ENCODE measurements at places on chromosomes 13 and 19.

GRCh38 chr19:7063339-7063738 is 4.9 kb upstream of the MBD3L3 start:
- DNase-seq = no peak

DNA sequence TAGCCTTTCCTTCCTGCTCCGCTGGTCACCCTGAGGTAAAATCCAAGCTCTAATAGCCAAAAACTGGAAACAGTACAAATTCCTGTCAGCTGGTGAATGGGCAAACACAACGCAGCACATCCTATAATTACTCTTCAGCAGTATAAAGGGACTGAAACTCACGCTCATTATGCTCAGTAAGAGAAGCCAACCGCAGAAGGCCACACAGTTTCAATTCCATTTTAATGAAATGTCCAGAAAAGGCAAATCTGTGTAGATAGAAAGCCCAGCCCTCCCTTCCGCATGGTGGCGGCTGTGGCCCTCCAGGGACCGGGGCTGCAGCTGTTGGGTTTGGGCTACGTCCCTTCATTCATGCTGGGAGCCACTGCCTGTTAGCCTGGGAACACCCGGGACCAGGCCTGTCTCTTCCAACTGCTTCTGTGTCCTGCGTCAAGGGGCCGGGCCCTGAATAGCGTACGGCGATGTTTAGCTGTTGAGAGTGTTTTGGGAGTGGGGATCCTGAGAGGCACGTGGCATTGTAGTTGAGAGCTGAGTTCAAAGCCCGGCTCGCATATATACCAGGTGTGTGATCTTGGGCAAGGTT is 23.5 kb downstream of the NKPD1 start:
- peak; percentile 47 for DNase-seq

- DNase-seq = no peak
Observed at GRCh38 chr13:113345486-113345885, 18.4 kb downstream of the GRTP1 start.

DNA sequence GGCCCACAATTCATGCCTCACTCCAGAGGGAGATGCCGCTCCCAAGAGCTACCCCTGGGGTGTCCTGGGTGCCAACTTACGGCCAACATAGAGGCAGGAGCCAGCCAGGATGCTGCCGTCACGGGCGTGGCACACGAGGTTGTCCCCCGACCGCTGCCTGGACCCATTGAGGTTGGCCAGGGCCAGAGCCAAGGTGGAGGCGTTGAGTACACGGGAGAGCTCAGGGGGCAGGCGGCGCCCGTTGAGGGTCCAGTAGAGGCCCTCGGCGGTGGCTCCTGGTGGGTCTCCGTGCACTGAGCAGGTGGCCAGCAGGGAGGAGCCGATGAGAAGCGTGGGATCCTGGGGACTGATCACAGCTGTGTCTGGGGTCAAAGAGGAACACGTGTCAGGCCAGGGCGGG is 7.1 kb downstream of the CRLF1 start:
- DNase-seq = no peak

DNA sequence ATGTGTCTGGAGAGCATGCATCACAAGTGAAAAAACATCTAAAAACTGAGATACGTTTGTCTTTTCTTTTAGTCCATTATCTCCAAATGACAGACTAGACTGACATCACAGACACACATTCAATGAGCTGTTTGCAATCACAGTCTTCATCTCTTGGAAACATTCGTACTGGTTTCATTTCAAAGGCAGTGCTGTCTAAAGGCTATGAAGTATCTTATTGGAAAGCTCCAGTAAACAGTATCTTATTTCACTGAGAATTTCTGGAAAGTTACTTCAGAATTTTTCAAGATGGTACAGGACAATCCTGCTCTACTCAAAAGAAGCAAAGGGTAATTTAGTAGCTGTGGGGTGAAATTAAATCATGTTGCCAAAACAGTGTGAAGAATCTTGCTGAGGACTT is 53.5 kb upstream of the TNFRSF19 start:
- DNase-seq = no peak

GRCh38 chr13:35697186-35697730 is 220.8 kb upstream of the MAB21L1 start:
- DNase-seq = no peak

- DNase-seq = no peak
Observed at GRCh38 chr13:83827338-83827737, 54.9 kb downstream of the SLITRK1 start.

GRCh38 chr13:33090755-33091414 is 74.7 kb downstream of the KL start:
- no peak for DNase-seq

GRCh38 chr19:20165971-20166592 is 932 bp upstream of the ZNF486 start:
- DNase-seq = no peak

- peak; percentile 59 for DNase-seq
Observed at GRCh38 chr13:101416181-101417042, at the start of gene NALCN. Gene NALCN (minus strand): TSS chr13:101416508. CDS start chr13:101399126, 17,382 bp downstream.

DNA sequence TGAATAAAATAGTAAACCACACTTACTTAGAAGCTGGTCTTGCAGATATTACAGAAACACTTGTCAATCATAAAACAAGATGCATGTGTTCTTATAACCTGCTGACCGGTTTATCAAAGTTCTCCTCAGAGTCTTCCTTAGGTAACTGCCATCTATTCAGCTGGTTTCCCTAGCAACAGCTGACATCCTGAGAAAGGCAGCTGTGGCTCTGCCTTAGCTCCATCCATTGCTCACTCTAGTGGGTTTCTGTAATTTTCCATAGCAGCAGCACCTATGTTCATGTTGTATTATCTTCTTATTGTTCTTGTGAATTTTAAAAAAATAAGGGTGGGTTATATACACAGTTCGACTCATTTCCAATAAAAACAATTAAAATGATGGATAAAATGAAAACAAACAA is 87.8 kb downstream of the RAP2A start:
- DNase-seq = no peak

DNA sequence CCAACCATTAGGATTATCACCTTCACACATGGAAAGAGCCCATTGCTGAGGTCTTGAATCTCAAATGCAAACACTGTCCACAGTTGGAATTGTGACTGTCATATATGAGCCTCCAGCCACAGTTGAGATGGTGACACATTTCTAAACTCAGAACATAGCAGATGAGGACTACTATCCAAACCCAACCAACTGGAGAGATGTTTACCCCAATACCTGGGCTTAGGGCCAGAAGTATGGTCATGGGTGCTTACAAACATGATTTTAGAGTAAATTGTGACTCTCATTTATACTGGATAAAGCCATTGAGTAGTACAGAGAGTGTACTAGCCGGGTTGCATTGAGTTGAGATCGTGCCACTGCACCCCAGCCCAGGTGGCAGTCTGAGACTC is 14.0 kb upstream of the ZNF681 start:
- no peak for DNase-seq

DNA sequence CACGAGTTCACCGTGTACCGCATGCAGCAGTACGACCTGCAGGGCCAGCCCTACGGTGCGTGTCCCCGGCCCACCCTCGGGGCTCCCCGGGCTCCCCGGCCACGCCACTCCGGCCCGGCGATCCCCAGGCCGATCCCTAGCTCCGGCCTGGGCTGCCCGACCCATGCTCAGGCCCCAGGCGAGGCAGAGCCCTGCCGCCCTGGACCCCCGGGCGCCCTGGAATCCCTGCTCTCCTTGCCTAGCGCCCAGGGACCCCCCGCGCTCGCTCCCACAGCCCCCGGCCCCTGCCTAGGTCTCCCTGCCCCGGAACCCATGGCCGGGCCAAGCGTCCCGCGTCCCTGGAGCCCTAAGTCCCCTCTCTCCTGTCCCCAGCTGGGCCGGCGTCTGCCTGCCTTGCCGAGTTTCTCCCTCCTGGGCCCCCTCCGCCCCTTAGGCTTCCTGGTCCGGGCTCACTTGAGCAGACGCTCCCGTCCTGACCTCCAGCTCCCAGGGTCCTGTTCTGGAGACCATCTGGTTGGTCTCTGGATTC is 494 bp downstream of the NCLN start:
- no peak for DNase-seq

- no peak for DNase-seq
Observed at GRCh38 chr19:576768-577438, 4.5 kb downstream of the BSG start.

GRCh38 chr19:944663-945241 is 18.9 kb downstream of the ARID3A start:
- no peak for DNase-seq

- DNase-seq = no peak
Observed at GRCh38 chr19:16094360-16095070, 17.2 kb upstream of the RAB8A start.

GRCh38 chr19:2479556-2480194 is 3.7 kb downstream of the GADD45B start:
- no peak for DNase-seq
